ENCODE measurements at places on chromosomes 2 and 18.

GRCh38 chr2:226556050-226556449 is 243.6 kb downstream of the IRS1 start:
- no peak for DNase-seq

DNA sequence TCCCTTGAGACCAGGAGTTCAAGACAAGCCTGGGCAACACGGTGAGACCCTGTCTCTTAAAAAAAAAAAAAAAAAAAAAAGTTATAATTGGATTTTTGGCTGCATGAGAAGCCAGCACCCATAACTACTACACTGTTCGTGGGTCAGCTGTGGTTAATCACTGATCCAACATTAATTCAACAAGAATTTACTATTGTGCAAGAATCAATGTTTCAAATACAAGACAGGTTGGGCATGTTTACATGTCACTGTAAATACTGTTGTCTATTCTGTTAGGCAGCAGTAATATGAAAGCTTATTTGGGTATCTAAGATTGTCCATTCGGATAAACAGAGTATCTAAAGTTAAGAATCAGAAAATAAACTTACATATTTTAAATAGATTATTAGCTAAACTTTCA is 62.3 kb downstream of the ESCO1 start:
- no peak for DNase-seq

DNA sequence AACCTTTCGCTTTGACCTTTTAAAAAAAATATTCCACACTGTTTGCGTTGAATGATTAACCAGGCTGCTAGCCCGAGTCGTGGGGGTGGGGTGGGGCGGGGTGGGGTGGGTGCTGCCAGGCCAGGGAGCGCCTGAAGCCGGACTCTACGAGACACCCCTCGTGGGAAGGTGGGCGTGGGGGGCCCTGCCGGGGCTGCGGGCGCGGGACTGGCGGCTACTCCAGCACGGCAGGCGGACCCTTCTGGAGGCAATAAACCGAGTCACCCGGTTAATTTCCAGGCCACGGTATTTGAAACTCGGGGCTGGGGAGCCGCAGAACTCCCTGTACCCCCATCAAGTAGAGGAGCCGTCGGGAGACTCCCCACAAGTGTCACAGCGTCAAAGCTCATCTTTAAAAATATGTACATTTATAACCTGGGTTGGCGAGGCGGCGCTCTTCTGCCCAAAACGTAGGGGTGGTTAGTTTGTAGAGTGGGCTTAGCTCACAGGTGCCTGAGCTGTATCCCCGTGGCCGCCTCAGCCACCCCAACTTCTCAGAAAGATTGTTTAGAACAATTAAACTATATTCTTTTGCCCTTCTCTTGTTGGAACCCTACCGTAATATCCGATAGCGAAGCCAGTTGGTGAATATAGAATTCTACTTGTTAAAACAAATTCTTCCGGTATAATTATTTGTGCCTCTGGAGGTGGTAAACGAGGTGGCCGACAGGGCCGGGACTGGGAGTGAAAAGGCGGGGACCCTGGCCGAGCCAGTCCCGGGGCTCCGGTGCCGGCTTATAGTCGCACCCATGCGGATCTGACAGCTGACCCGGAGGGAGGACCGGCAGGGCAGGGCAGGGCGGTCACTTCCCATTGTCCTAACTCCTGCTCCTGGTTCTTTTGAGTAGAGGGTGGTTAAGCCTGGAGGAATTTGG is 1.4 kb downstream of the B3GNT2 start:
- DNase-seq, result peak; percentile 65

DNA sequence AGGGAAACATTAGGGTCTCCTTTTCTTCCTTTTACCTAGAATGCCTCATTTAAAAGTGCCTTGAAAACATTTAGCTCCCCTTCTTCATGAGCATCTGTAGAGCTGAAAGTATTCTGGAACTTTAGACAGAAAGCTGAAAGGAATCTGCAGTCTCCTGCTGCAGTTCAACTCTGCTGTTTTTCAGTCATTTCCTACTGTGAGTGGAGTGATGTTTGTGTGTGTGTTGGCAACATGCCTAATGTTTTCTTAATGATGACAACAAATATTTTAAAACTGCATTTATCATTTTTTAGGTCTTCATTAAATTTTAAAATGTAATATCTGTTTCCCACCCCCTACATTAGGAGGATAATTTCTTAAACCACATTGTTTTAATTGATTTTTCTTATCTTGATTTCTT is 66.6 kb downstream of the TWSG1 start:
- no peak for DNase-seq

DNA sequence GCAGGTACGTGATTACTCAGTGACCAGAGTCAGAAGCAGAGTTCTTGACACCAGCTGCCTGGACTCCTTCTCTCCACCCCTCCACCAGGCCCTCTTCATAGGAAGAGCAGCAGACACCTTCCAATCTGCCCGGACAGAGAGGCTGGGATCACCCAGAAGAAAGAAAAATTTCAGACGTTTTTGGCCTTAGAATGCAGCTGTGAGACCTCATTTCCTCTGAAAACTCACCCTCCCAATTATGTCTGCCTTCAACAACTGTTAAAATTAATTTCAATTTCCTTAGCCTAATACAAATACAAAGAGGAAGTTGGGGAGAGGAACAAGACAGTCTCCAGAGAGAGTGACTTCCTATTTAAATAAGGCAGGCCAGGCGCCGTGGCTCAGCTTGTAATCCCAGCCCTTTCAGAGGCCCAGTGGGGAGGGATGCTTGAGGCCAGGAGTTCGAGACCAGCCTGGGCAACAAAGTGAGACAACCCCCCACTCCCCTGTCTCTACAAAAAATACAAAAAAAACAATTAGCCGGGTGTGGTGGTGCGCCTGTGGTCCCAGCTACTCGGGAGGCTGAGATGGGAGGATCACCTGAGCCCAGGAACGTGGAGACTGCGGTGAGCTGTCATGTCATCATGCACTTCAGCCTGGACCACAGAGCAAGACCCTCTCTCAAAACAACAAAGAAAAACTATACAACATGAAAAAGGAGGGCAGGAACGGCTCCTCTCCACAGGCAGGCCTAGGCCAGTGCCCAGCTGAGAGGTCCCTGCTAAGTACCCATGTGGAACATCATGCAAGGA is 1.6 kb downstream of the SLC66A2 start:
- no peak for DNase-seq

DNA sequence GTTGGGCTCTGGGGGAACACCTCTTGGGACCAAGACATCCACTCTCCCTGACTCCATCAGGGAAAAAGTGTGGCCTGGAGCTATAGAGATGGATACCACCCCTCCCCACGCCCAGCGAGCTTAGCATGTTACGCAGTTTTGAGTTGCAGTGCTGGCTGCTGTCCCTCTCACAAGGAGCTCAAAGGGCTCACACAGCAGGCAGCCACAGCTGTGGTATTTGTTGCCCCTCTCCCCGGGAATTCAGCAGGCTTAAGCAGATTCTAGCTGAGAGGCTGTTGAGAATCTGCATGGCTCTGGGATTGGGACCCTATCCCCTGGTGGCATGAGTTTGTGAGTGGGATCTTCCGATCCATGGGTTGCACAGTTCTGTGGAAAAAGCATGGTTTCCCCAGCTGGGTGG is 673.1 kb upstream of the FSHR start:
- DNase-seq, result no peak

All from activated CD8-positive, alpha-beta memory T cell treated with anti-CD3 and anti-CD28 coated beads, Interleukin-2, amount 10 ng/mL, durations not matched to agents 7 days and 5 days (primary cell).